Activated T-cell treated with anti-CD3 and anti-CD28 coated beads, Interleukin-2, amount 50 U/mL, for 72 hours (primary cell): ENCODE measurements at places on chromosomes 12 and 14. TPM values are rescaled to one million over a fixed set of nuclear protein-coding genes. Genes with fewer than 3 reads are reported as not detected.

Gene BLTP3B
- total RNA-seq, result 48.9 TPM

Gene MMP17
- total RNA-seq, result not detected

Gene AMDHD1
- 2.2 TPM for total RNA-seq

Gene IL22
- total RNA-seq, result 5.4 TPM

Gene COX8C
- total RNA-seq, result not detected

Gene BHLHE41
- not detected for total RNA-seq

Gene RHOJ
- total RNA-seq, result not detected

Gene PRB2
- not detected for total RNA-seq

Gene YY1
- 93.0 TPM for total RNA-seq

Gene TAS2R7
- total RNA-seq, result not detected

Gene SLC4A8
- 4.6 TPM for total RNA-seq

Gene LGR5
- total RNA-seq, result not detected

Gene PRKCH
- 127 TPM for total RNA-seq

Gene GPRC5A
- total RNA-seq, result 0.60 TPM

Gene MSRB3
- 0.24 TPM for total RNA-seq

Gene TRIAP1
- 68.0 TPM for total RNA-seq

Gene SLC10A1
- total RNA-seq, result not detected

Gene LHX5
- total RNA-seq, result 0.19 TPM

Gene GAS2L3
- total RNA-seq, result 9.3 TPM

Gene LRFN5
- total RNA-seq, result not detected

Gene OASL
- total RNA-seq, result 13.6 TPM

Gene ATXN3
- total RNA-seq, result 29.7 TPM

Gene SOX5
- total RNA-seq, result 1.7 TPM

Gene GABARAPL1
- total RNA-seq, result 20.3 TPM

Gene FZD10
- not detected for total RNA-seq

Gene TTLL5
- 15.3 TPM for total RNA-seq

Gene DAO
- not detected for total RNA-seq

Gene OTOGL
- total RNA-seq, result not detected

Gene PROX2
- 0.23 TPM for total RNA-seq

Gene PLEKHG7
- total RNA-seq, result not detected

Gene JKAMP
- total RNA-seq, result 21.0 TPM

Gene ASIC1
- total RNA-seq, result 5.8 TPM

Gene SPRYD3
- total RNA-seq, result 30.0 TPM

Gene CCDC38
- 0.63 TPM for total RNA-seq

Gene NKX2-1
- total RNA-seq, result not detected

Gene FOXN4
- total RNA-seq, result not detected

Gene CCDC177
- not detected for total RNA-seq

Gene SMIM41
- total RNA-seq, result not detected

Gene AJUBA
- 1.7 TPM for total RNA-seq

Gene GLT8D2
- total RNA-seq, result 0.23 TPM

Gene TRMT5
- total RNA-seq, result 9.5 TPM

Gene GNG2
- 250 TPM for total RNA-seq

Gene AKAP6
- total RNA-seq, result 3.9 TPM

Gene CLEC1B
- total RNA-seq, result not detected

Gene MYO1H
- not detected for total RNA-seq

Gene RTL1
- total RNA-seq, result not detected

Gene GLIPR1L2
- 0.16 TPM for total RNA-seq

Gene C14orf132
- 2.1 TPM for total RNA-seq

Gene KHNYN
- 114 TPM for total RNA-seq

Gene AVPR1A
- total RNA-seq, result not detected

Gene ZC2HC1C
- 1.2 TPM for total RNA-seq

Gene MYH6
- total RNA-seq, result 0.65 TPM

Gene HCAR2
- total RNA-seq, result not detected
